GM12891 (cell line): ENCODE measurements at places on chromosomes 5 and 9.
A peak's percentile ranks its signal among the peaks of the same experiment; 100 is the strongest.

- DNase-seq = no peak
Measured at GRCh38 chr5:80300125-80300524, 19.7 kb upstream of the SPZ1 start.

DNA sequence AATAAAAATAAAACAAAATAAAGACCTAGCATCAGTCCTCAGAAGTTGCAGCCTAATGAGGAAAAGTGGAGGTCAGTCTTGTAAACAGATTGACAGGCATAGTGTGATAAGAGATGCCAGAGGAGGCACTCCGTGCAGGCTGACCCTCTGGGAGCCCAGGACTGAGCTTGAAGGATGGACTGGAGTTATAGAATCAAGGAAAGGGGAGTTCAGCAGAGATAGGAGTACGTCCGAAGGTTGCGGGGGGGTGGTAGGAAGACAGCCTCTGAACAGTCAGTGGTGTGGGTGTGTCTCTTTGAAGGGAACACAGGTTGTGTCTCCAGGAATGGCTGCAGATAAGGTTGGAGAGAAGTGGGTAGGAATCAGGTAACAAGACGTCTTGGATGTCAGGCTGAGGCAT is 126.1 kb upstream of the CPEB4 start:
- DNase-seq = no peak

- DNase-seq = no peak
Measured at GRCh38 chr5:54150841-54151240, 159.5 kb downstream of the ARL15 start.

DNA sequence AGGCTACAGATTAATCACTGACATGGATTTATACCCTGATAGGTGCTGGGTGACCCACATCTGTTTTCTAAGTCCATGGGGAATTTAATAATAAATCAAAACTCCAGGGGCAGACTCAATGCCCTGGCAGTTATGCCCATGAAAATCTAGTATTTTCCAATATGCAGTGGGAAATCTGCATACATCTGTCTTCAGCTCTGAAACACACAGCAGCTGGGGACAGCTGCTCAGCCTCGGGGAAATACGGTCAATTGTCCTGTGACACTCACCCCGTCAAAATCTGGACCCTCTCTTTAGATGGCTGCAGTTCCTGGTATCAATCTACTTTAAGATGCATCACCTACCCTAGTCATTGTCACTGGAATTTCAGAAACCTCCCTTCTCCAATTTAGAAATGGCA is 12.7 kb upstream of the C1QTNF3 start:
- no peak for DNase-seq

- DNase-seq = no peak
Measured at GRCh38 chr5:160363660-160364395, 6.6 kb downstream of the C1QTNF2 start.

DNA sequence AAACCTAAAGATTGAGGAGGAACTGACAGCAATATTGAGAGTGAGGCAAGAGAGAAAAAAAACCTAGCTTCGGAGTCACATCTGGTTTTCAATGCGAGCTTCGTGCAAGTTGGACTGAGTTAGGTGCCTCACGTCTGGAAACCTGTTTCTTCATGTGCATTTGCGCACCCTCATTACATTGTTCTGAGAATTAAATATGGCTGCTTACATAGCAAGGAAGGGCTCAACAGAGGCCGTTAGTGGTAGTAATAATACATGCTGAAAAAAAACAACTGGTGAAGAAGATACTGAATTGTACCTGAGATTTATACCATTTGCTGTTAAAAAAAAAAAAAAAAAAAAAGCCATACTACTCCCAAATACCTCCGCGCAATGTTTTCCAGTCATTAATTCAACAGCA is 18.6 kb downstream of the DNAJA1 start:
- DNase-seq = no peak

DNA sequence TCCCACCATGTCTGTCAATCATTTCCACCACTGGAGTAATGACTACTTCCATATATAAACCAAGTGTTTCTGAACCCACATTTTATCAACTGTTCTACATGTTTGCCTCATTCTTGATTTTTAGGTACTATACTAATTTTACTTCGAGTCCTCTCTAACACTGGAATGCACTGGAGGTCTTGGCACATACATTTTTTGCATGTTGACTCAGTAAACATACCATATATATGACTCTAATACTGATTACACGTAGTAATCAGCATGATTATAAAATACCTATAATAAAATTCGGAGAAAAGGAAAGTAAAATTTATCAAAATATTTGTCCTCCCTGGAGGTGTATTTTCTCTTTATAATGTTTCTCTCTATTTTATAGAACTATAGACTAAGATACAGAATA is 621.7 kb upstream of the NUDT12 start:
- DNase-seq = no peak

DNA sequence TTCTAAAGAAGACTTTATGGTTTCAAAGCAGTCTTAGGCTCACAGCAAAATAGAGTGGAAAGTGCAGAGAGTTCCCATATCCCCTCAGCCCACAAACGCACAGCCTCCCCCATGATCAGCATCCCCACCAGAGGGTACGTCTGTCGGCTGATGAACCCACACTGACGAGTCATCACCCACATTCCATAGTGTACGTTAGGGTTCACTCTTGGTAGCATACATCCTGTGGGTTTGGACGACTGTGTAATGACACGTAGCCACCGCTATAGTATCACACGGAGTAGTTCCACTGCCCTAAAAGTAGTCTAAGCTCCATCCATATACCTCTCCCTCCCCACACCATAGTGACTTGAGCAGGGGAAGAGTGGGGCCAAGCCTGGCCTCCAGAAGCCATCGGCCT is 135.7 kb upstream of the PHYKPL start:
- no peak for DNase-seq

DNA sequence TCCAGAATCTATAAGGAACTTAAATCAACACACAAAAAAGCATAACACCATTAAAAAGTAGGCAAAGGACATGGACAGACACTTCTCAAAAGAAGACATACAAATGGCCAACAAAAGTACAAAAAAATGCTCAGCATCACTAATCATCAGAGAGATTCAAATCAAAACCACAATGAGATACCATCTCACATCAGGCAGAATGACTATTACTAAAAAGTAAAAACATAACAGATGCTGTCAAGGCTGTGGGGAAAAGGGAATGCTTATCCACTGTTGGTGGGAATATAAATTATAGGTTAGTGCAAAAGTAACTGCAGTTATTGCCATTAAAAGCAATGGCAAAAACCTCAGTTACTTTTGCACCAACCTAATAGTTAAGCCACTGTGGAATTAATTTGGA is 32.2 kb upstream of the SPATA31D4 start:
- DNase-seq = no peak

- DNase-seq = no peak
Measured at GRCh38 chr9:2634153-2634552, 12.6 kb downstream of the VLDLR start.

DNA sequence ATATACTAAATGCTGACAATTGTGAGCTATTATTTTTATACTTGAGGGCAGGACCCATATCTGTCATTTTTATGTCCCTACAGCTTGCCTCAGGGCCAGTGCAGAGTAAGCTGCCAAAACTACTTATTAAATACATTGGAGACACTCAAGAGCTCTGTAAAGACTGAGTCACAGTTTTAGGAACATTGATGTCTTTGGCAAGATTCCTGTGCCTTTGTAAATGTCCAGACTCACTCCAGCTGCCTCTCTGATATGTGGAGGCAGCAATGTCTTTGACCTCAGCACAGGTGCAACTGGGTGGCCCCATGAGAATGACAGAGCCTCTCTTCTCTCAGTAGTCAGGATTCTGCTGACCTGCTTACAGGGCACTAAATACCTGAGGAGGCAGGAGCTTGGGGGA is 363.2 kb downstream of the OSTF1 start:
- DNase-seq = no peak

GRCh38 chr9:133726401-133727276 is 11.5 kb downstream of the SARDH start:
- no peak for DNase-seq

GRCh38 chr5:112560371-112560770 is 141.3 kb upstream of the EPB41L4A start:
- DNase-seq = no peak

DNA sequence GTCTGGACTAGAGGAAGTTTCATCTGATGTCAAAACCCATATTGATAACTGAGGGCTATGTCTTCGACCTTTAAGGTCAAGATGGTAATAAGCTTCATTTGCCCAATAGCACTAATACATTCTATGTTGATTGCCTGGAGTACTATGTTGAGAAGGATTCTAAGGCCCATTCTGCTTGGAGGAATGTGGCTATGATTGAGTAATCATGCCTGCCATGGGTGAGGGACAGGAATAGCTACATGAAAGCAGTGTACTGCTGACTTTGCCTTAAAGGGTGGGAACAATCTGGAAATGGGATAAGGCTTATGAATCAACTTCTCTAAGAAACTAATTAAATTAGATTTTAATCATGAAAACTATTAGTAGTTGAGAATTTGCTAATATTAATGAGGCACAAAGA is 13.6 kb downstream of the NNT start:
- DNase-seq = no peak

- no peak for DNase-seq
Measured at GRCh38 chr9:123248630-123249029, 19.8 kb downstream of the STRBP start.

- DNase-seq = peak; percentile 68
Measured at GRCh38 chr9:121684381-121685145, 33.1 kb downstream of the DAB2IP start.

- DNase-seq = no peak
Measured at GRCh38 chr9:34685591-34685990, 5.5 kb downstream of the CCL19 start.

- DNase-seq = no peak
Measured at GRCh38 chr5:92544596-92544995, 1036.4 kb downstream of the NR2F1-AS1 start.

- no peak for DNase-seq
Measured at GRCh38 chr9:87867391-87867790, 15.3 kb upstream of the SPATA31E1 start.

DNA sequence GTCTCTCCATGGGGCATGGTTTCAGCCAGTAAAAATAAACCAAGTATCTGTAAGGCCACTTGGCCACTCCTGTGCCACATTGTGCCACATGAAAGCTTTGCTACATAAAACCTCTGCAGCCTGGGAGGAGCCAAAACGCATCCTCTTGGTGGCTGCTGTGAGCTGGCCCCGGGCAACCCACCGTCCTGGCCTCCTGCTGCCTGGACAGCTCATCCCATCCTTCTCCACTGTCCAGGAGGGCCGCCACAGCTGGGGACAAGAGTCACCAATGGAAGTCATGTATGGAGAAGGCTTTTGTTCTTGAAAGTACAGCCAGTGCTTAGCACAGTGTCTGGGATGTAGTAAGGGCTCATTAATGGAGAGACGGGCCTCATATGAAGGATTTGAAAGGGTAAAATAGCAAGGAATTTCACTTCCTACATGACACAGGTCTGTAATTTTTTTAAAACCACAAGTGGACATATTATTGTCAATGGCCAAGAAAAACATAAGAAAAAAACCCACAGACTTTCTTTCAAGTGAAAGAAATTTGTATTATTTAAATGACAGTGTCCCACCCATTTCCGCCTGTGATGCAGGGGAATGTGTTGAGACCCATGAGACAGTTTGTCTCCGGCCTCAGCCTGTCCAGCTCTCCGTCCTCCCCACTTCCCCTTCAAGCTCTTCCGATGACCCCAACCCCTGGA is 6.6 kb downstream of the PTGES start:
- no peak for DNase-seq

GRCh38 chr5:171610686-171611085 is 174.9 kb upstream of the SMIM23 start:
- DNase-seq = no peak

DNA sequence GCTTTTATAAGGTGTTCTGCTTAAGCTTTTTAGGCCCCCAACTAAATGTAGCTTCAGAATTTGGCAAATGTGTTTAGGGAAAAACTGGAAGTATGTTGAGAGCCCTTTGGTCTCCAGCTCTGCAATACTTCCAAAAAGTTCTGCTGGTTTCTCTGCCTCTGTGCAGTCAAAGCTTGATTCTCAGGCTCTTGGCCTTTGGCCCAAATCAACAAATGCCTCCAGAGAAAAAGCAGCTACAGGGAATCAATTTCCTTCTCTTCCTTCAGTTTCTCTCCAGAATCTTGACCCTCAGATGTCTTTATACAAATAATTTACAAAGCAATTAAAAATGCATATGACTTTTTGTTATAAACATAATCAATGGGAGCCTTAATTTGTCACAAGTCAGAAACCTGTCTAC is 235.7 kb downstream of the COMMD10 start:
- DNase-seq = no peak

DNA sequence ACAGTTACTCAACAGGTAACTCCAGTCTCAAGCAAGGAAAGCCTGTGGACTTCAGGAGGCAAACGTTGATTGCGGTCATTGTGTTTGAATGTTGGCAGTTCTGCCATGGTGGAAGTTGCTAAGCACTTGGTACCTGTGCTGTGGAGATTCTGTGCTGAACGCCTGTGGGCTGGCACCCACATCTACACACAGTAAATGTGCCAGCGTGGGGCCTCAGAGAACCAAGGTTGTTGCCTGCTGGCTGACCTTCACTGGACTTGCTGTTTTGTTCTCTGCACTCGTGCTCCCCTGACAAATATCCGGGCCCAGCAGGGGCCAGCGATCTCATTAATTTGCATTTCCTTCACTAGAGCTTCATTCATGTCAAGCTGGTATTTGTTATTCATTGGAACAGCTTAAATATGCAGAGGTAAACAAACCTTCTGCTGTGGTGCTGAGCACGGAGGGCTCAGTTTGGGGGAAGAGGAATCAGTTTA is 141.8 kb downstream of the PRKACG start:
- no peak for DNase-seq

DNA sequence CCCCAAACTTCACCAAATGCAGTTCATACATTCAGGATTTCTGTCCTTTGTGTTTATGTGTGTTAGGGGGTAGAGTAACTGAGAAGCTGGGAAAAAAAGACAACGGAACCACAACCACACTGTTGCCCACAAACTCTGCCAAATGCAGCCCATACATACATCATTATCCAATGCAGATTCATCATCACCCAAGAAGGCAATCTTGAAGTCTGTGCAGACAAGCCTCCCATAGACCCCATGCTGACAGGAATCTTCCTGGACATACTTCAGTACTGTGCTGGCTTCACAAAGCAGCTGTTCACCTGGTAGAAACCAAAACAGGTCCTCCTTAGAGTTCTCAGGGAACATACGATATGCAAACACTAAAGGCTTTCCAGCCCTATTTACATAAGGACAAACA is 38.9 kb downstream of the MTMR12 start:
- no peak for DNase-seq

GRCh38 chr5:129664336-129664937 is 83.5 kb upstream of the MINAR2 start:
- DNase-seq = peak; percentile 2

GRCh38 chr5:33736510-33736909 is 155.3 kb downstream of the ADAMTS12 start:
- DNase-seq = no peak

- DNase-seq = no peak
Measured at GRCh38 chr5:171521219-171521633, 101.8 kb downstream of the FGF18 start.

DNA sequence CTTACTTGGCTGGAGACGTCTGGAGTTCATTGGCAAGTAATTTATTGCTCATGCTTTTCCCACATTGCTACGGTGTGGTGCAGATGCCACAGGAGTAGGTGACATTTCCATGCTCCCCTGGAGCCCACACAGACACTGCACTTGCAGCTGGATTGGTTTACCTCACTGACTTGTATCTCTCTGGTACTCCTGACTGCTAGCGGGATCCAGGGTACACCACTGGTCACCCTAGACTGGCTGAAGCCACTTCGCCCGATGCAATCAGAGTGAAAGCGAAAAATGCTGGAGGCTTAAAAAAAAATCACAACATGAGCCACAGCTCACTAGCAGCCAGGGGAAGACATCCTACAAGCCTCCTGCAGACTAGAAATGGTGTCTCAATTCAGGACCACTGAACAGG is 32.6 kb upstream of the SLIT3 start:
- no peak for DNase-seq

- DNase-seq = no peak
Measured at GRCh38 chr5:1226839-1227581, 1.8 kb downstream of the SLC6A18 start.
